ENCODE measurements at places on chromosomes 16 and 17.

GRCh38 chr17:29061036-29061435 is 18.1 kb downstream of the PIPOX start:
- no peak for DNase-seq
- no peaks in the 10 kb centered on the region for H3K27me3 ChIP-seq
- no peaks in the 10 kb centered on the region for H3K4me1 ChIP-seq
- no peak overlapping the region for H3K4me3 ChIP-seq
- no peaks in the 10 kb centered on the region for H3K36me3 ChIP-seq

GRCh38 chr16:52652033-52652432 is 105.1 kb upstream of the TOX3 start:
- H3K4me1 ChIP-seq, result no peaks in the 10 kb centered on the region
- no peak overlapping the region for H3K4me3 ChIP-seq
- no peaks in the 10 kb centered on the region for H3K27me3 ChIP-seq
- H3K27ac ChIP-seq, result no peak overlapping the region
- H3K36me3 ChIP-seq, result no peaks in the 10 kb centered on the region

- no peaks in the 10 kb centered on the region for H3K4me1 ChIP-seq
- no peak overlapping the region for H3K4me3 ChIP-seq
- H3K27ac ChIP-seq, result no peak overlapping the region
Observed at GRCh38 chr16:361872-362701, 8.3 kb downstream of the MRPL28 start.

GRCh38 chr16:49701789-49702494 is 154.0 kb downstream of the ZNF423 start:
- no peak for DNase-seq
- peak overlapping the region; percentile 1 for H3K4me3 ChIP-seq
- peaks cover 57% of the 10 kb centered on the region for H3K4me1 ChIP-seq
- no peaks in the 10 kb centered on the region for H3K36me3 ChIP-seq
- H3K27ac ChIP-seq, result peak overlapping the region; percentile 45

GRCh38 chr16:69223882-69224281 is 36.9 kb downstream of the SNTB2 start:
- peaks cover 57% of the 10 kb centered on the region for H3K4me1 ChIP-seq
- H3K36me3 ChIP-seq, result no peaks in the 10 kb centered on the region
- no peak overlapping the region for H3K27ac ChIP-seq

DNA sequence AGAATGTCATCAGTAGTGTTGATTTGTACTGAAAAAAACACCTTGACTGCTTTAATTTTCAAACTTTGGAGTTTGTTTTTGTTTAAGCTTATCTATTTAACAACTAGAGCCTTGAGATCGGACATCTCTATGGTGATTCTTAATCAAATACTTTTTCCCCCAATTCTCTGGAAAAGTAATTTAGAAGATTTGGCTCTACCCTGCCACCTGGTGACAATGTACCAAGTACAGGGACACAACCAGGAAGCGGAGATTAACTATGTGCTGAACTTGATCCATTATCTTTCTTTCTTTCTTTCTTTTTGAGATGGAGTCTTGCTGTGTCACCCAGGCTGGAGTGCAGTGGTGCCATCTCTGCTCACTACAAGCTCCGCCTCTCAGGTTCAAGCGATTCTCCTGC is 30.8 kb downstream of the USP43 start:
- H3K27ac ChIP-seq, result no peak overlapping the region
- H3K4me3 ChIP-seq, result no peak overlapping the region
- H3K4me1 ChIP-seq, result no peaks in the 10 kb centered on the region
- no peaks in the 10 kb centered on the region for H3K27me3 ChIP-seq
- no peak for DNase-seq

- H3K27ac ChIP-seq, result no peak overlapping the region
- no peaks in the 10 kb centered on the region for H3K4me1 ChIP-seq
- DNase-seq, result no peak
- no peaks in the 10 kb centered on the region for H3K27me3 ChIP-seq
- no peak overlapping the region for H3K4me3 ChIP-seq
Observed at GRCh38 chr16:66175636-66176035, 190.9 kb upstream of the CDH5 start.
